T-helper 1 cell treated with Interleukin-12 subunit alpha and Interleukin-12 subunit beta and Interleukin-4 antibody, amounts not matched to agents 30 ng/mL and 1 ng/mL, for 36 hours (primary cell): ENCODE measurements at places on chromosomes 6 and 20. TPM values are rescaled to one million over a fixed set of nuclear protein-coding genes. Genes with fewer than 3 reads are reported as not detected.

Gene ARG1
- not detected in 2 replicates for total RNA-seq

Gene HEY2
- total RNA-seq: not detected in 2 replicates

Gene MUCL3
- not detected in 2 replicates for total RNA-seq

Gene CDH26
- total RNA-seq: 0.59 and 1.1 TPM in 2 replicates

Gene NOTCH4
- total RNA-seq: 0.25 and 0.37 TPM in 2 replicates

Gene LAMA4
- total RNA-seq: not detected in 2 replicates

Gene LCA5
- total RNA-seq: 0.10 TPM in 2 replicates

Gene PGBD1
- total RNA-seq: 1.9 and 2.2 TPM in 2 replicates

Gene TREM2
- total RNA-seq: not detected in 2 replicates

Gene BPIFA1
- total RNA-seq: not detected in 2 replicates

Gene MOG
- total RNA-seq: not detected in 2 replicates

Gene MAS1
- not detected in 2 replicates for total RNA-seq

Gene ZSCAN16
- 6.3 and 6.6 TPM in 2 replicates for total RNA-seq

Gene TSPO2
- not detected in 2 replicates for total RNA-seq

Gene TPX2
- total RNA-seq: 79.9 and 84.3 TPM in 2 replicates

Gene PKIB
- 0.39 and 0.49 TPM in 2 replicates for total RNA-seq

Gene PDE10A
- not detected in 2 replicates for total RNA-seq

Gene LAMA2
- 0.25 and 0.93 TPM in 2 replicates for total RNA-seq
